T1000 (cell line): ENCODE measurements at places on chromosomes 6 and 20.

GRCh38 chr6:53461696-53462095, 83.2 kb downstream of the GCLC start:
- DNase-seq: no peak

DNA sequence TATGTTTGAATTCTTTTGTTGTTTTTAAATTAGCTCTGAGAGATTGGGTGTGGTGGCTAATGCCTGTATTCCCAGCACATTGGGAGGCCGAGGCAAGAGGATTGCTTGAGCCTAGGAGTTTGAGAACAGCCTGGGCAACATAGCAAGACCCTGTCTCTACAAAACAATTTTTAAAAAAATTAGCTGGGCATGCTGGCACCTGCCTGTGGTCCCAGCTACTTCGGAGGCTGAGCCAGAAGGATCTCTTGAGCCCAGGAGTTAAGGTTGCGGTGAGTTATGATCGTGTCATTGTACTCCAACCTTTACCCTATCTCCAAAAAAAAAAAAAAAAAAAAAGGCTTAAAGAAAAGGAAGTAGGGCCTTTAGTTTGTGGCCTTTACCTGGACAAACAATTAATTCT, 22.9 kb downstream of the DHX35 start:
- no peak for DNase-seq

DNA sequence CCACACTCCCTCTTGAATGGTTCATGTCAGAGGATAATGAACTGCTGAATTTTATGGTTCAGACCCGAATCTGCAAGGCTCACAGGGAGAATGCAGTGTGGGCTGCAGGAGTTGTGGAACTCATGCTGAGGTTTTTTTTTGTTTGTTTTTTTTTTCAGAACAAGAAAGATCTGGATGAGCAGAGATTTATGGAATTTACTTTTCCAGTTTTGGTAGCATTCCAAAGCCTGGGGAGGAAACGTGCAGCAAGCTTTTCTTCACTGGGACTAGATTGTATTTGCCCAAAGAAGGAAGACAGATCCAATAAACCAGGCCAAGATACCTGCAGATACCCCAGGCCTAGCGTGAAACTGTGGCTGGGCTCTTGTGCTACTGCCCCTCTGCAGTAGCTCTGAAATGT, 223.9 kb upstream of the TAB2 start:
- no peak for DNase-seq

- DNase-seq: no peak
Observed at GRCh38 chr20:11826334-11826733, 91.4 kb upstream of the BTBD3 start.

GRCh38 chr6:83198486-83199172, 5.5 kb downstream of the RWDD2A start:
- DNase-seq: no peak

GRCh38 chr6:109188115-109188411, 92.8 kb downstream of the CEP57L1 start:
- no peak for DNase-seq

GRCh38 chr6:37279366-37280134, 21.6 kb upstream of the TMEM217 start:
- DNase-seq: no peak

DNA sequence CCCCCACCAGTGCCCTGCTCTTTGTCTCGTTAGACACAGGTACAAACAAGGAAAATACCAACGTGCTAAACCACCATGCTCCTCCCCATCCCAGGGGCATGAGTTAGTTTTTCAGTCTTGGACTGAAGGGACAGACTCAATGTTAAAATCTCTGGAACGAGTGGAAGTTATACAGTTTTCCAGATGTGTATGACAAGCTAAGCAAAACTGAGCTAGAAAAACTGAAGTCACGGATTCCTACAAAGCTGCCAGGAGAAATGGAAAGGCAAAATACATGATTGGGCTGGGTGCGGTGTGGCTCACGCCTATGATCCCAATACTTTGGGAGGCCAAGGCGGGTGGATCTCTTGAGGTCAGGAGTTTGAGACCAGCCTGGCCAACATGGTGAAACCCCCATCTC, 34.3 kb upstream of the QKI start:
- DNase-seq: no peak

GRCh38 chr6:127821431-127821830, 79.4 kb downstream of the THEMIS start:
- no peak for DNase-seq

GRCh38 chr6:35178932-35179832, 34.6 kb upstream of the SCUBE3 start:
- no peak for DNase-seq

DNA sequence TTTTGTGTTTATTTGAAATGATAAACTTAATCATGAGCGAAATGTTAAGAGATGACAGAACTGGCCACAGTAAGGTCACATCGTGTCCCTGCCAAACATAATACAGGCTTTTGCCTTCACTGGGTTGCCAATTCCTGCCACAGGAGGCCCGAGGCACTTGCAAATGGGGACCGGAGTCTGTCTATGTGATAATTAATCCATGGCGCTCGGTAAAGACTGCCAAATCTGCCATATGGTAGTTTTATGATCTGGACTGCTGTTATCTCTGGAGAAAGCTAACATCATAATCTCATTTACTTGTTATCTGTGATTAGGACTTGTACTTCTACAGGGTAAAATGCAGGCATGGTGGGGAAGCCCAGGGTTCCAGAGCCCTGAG, 170.5 kb upstream of the TSHZ2 start:
- DNase-seq: no peak

DNA sequence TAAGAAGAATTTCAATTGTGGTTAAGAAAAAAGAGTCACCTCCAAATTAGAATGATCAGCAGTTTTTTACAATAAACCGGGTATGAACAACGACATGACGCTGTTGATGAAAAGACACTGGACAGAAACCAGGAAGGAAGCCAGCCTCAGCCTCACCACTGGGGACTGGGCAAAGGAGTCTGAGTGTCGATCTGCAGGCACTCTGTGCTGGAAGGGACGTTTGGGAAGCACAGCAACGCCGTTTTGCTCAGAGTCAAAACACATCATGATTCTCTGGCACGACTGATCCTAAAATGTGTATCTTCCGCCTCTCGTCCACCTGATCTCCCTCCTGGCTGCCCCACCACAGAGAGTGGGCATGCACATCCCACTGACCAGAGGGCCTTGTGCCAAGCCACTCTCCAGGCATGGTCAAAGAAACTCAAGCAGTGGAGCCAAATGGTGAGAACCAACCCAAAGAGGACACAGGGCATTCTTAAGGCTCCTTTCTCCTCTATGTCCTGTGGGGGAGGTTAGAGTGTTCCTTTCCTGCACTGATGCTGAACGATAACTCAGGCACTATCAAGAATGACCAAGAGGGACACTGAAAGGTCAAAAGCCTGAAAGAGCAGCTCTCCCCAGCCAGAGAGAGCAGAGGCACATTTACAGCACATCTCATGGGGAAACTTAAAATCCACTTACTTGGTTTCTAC, 68.8 kb downstream of the AGPAT4 start:
- no peak for DNase-seq

GRCh38 chr6:4358414-4359107, 223.2 kb upstream of the ECI2 start:
- peak; percentile 95 for DNase-seq

DNA sequence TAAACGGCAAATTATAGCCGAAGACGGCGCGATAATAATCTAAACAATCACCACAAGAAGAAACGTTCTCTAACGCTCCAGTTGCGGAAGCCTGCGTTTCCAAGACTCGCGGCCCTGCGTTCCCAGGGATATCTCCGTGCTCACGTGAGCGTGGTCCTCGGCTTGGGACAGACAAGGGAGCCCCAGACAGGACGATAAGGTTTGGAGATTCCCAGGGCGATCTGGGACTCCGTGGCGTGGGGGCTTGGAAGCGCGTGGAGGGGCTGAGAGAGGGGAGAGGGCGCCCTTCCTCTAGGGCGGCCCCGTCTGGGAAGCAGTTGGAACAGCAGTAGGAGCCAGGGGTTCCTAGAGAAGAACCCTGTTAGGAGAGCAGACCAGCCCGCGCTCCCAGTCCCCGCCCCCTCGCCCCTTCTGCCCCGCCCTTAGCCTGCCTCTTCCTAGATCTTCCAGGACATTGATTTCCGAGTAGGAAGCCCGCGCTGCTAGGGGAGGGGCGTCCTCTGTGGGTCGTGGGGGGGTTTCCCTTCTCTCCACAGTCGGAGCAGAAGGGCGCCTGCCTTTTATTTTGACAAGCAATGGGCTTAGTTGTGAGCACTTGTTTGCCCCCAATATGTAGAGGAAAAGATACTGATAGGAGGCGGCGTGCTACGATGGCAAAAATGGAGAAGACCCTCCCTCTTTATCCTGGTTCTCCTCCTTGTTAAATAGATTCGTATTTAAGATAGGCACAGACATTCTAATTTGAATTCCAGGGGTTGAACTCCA, 10.6 kb downstream of the NRN1 start:
- DNase-seq: peak; percentile 9

DNA sequence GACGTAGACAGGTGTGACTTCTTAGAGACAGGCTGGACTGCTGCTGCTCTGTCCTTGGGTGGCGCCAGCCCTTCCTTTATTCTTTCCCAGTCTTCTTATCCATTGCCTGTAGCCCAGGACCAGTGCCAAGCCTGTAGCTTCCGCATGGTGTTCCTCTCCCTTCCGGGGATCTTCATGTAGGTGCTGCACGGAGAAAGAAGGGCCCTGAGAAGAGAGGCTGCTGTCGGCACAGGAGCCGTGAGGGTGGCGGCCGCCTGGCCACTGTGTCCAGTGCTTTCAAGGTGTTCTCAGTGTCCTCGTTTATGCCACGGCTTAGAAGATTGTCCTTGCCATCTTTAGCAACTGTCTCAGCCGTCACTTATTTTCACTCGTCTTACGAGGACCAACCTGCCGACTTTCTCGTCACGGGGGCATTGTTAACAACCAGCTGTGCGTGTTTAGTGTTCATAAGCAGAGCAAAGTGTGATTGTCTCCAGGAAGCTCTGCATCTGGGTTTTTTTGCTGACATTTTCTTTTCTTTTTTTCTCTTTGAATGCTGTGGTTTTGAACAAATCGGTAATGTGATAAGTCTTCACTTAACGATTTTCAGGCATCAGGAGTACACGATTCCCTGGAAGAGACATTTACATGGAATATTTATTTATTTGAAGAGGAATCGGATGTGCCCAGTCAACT, 61.2 kb downstream of the PPP1R14C start:
- no peak for DNase-seq

- no peak for DNase-seq
Observed at GRCh38 chr6:54587277-54587676, 259.3 kb upstream of the FAM83B start.
